Naive thymus-derived CD4-positive, alpha-beta T cell (primary cell): ENCODE measurements at places on chromosomes 16 and 17.
A peak's percentile ranks its signal among the peaks of the same experiment; 100 is the strongest.

GRCh38 chr16:10751291-10751697 is 7.7 kb downstream of the NUBP1 start:
- H3K36me3 ChIP-seq, result no peaks in the 10 kb centered on the region
- no peaks in the 10 kb centered on the region for H3K27me3 ChIP-seq
- H3K4me3 ChIP-seq, result no peak overlapping the region
- no peak for DNase-seq

GRCh38 chr17:73710095-73710592 is 65.9 kb upstream of the SDK2 start:
- no peak overlapping the region for H3K27ac ChIP-seq
- no peak overlapping the region for H3K4me3 ChIP-seq
- DNase-seq, result peak; percentile 69
- no peaks in the 10 kb centered on the region for H3K36me3 ChIP-seq
- peaks cover 11% of the 10 kb centered on the region for H3K4me1 ChIP-seq

- H3K36me3 ChIP-seq, result no peaks in the 10 kb centered on the region
- no peak overlapping the region for H3K27ac ChIP-seq
- no peak overlapping the region for H3K4me3 ChIP-seq
- no peaks in the 10 kb centered on the region for H3K27me3 ChIP-seq
These were observed 91.7 kb downstream of the RPGRIP1L start for GRCh38 chr16:53612003-53612402.

- H3K4me1 ChIP-seq, result peaks cover 10% of the 10 kb centered on the region
- no peak for DNase-seq
- no peaks in the 10 kb centered on the region for H3K36me3 ChIP-seq
- no peak overlapping the region for H3K27ac ChIP-seq
- H3K4me3 ChIP-seq, result no peak overlapping the region
These were observed 20.8 kb downstream of the GOSR2 start for GRCh38 chr17:46943501-46944393.

- DNase-seq, result no peak
- no peaks in the 10 kb centered on the region for H3K36me3 ChIP-seq
- H3K27ac ChIP-seq, result no peak overlapping the region
- peaks cover 4% of the 10 kb centered on the region for H3K27me3 ChIP-seq
- no peaks in the 10 kb centered on the region for H3K4me1 ChIP-seq
These were observed 3.8 kb upstream of the NPB start for GRCh38 chr17:81898029-81898866.

- DNase-seq, result no peak
- peaks cover 42% of the 10 kb centered on the region for H3K4me1 ChIP-seq
- peaks cover 61% of the 10 kb centered on the region for H3K36me3 ChIP-seq
- H3K27me3 ChIP-seq, result no peaks in the 10 kb centered on the region
These were observed 3.3 kb downstream of the TRPV2 start for GRCh38 chr17:16418685-16419068.

DNA sequence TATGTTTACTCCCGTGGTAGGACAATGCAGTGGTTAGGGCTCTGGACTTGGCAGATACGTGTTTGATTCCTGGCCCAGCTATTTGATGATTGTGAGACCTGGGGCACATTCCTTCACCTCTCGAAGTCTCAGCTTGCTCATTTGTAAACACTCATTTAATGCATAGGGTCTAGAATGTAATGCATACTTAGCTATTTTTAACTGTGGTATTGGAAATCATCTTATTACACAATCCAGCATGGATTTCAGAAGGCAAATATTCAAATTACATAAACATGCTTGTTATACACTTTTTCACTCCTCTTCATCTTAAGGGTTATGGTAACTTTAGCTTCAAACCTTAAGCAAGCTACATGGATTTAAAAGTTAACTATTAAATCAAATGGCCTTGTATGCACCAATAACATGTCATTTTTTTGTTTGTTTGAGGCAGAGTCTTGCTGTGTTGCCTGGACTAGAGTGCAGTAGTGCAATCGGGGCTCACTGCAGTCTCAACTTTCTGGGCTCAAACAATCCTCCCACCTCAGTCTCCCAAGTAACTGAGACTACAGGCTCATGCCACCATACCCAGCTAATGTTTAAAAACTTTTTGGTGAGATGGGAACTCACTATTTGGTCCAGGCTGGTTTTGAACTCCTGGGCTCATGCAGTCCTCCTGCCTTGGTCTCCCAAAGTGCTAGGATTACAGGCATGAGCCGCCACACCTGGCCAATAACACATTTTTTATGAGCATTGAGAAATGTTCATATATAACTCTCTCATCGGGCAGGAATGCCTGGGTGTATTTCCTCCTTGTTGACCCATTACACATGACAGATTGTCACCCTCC is 52.5 kb downstream of the VAT1L start:
- no peaks in the 10 kb centered on the region for H3K36me3 ChIP-seq
- H3K4me1 ChIP-seq, result no peaks in the 10 kb centered on the region
- DNase-seq, result no peak
- H3K4me3 ChIP-seq, result no peak overlapping the region

DNA sequence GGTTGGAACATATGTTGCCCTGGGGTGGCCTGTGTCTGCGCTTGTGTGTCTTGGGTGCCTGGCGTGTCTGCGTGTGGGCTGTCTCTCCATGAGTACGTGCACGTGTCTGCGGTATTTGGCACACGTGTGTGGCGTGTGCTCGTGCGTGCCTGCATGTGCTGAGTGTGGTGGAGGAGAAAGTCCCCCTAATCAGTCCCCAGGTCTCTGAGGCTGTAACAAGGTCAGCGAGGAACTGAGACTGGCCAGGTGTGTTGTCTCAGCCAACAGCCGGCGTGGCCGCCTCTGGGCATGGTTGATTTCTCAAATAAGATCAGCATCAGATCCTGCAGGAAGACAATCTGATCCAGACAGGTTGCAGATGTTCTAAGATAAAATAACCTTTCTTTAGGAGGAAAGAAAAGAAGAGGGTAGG is 3.5 kb upstream of the CPNE7 start:
- H3K27me3 ChIP-seq, result no peaks in the 10 kb centered on the region
- H3K4me3 ChIP-seq, result no peak overlapping the region
- H3K27ac ChIP-seq, result no peak overlapping the region
- H3K4me1 ChIP-seq, result peaks cover 17% of the 10 kb centered on the region

DNA sequence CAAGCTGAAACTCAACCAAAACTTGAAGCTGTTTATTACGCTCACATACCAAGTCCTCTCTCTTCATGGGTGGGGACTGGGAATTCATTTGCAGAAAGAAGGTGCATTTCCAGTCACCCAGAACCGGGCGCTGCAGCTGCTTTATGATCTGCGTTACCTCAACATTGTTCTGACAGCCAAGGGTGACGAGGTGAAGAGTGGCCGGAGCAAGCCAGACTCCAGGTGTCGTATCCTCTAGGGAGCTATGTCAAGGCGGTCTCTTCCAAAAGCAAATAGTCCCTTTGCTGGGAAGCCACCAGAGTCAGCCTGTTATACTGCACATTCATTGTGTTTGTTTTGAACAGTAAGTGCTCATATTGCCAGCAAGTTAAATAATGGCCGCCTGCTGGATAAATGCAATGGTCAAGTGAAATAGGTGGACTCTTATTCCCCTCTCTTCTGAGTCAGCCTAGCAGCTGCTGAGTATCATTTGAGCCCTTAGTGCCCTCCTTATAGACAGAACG is 12.7 kb downstream of the COG1 start:
- no peak overlapping the region for H3K27ac ChIP-seq
- no peak overlapping the region for H3K4me3 ChIP-seq
- H3K36me3 ChIP-seq, result peaks cover 15% of the 10 kb centered on the region
- no peaks in the 10 kb centered on the region for H3K27me3 ChIP-seq
- no peak for DNase-seq

GRCh38 chr16:30658731-30659506 is 688 bp downstream of the FBRS start:
- DNase-seq, result peak; percentile 96
- H3K4me1 ChIP-seq, result peaks cover 45% of the 10 kb centered on the region
- peaks cover 58% of the 10 kb centered on the region for H3K36me3 ChIP-seq
- H3K27me3 ChIP-seq, result no peaks in the 10 kb centered on the region
- H3K27ac ChIP-seq, result peak overlapping the region; percentile 94
- peak overlapping the region; percentile 83 for H3K4me3 ChIP-seq

DNA sequence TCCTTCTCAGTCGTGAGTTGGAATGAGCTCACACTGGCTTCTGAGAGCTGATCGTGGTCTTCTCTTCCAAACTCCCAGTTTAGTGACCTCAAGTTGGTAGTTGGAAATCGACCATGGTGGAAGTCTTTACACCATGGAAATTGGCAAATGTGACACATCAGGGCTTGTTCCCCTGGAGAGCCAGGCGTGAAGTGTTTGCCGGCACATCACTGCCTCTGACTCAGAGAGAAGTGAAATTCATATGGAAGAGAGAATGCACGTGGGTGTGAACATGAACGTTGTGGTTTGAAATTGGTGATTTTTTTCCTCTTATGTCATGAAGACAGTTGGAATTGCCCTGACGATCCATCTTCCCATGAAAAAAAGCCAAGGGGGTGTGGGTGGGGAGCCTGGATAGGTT is 47.4 kb downstream of the AXIN2 start:
- no peak overlapping the region for H3K27ac ChIP-seq
- H3K27me3 ChIP-seq, result no peaks in the 10 kb centered on the region
- no peak overlapping the region for H3K4me3 ChIP-seq
- H3K36me3 ChIP-seq, result no peaks in the 10 kb centered on the region
- H3K4me1 ChIP-seq, result no peaks in the 10 kb centered on the region

- no peaks in the 10 kb centered on the region for H3K36me3 ChIP-seq
- no peaks in the 10 kb centered on the region for H3K4me1 ChIP-seq
These were observed 10.3 kb downstream of the LYRM1 start for GRCh38 chr16:20910781-20911321.

GRCh38 chr17:6358131-6358530 is 76.8 kb downstream of the AIPL1 start:
- H3K4me3 ChIP-seq, result no peak overlapping the region
- no peak for DNase-seq
- H3K36me3 ChIP-seq, result no peaks in the 10 kb centered on the region
- H3K4me1 ChIP-seq, result no peaks in the 10 kb centered on the region
- no peaks in the 10 kb centered on the region for H3K27me3 ChIP-seq
- no peak overlapping the region for H3K27ac ChIP-seq

DNA sequence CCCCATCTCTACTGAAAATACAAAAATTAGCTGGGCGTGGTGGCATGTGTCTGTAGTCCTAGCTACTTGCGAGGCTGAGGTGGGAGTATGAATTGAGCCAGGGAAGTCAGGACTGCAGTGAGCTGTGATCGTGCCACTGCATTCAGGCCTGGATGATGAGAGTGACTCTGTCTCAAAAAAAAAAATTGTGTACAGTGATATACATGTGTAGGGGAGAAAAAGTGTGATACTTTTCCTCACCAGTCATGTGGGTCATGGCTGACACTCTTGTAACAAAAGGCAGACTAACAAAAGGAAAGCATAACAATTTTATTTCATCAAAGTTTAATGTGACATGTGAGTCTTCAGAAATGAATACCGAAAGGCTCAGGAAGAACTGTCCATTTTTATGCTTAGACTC is 2.0 kb upstream of the ABCC12 start:
- DNase-seq, result no peak
- H3K36me3 ChIP-seq, result no peaks in the 10 kb centered on the region
- no peaks in the 10 kb centered on the region for H3K27me3 ChIP-seq
- H3K27ac ChIP-seq, result no peak overlapping the region

DNA sequence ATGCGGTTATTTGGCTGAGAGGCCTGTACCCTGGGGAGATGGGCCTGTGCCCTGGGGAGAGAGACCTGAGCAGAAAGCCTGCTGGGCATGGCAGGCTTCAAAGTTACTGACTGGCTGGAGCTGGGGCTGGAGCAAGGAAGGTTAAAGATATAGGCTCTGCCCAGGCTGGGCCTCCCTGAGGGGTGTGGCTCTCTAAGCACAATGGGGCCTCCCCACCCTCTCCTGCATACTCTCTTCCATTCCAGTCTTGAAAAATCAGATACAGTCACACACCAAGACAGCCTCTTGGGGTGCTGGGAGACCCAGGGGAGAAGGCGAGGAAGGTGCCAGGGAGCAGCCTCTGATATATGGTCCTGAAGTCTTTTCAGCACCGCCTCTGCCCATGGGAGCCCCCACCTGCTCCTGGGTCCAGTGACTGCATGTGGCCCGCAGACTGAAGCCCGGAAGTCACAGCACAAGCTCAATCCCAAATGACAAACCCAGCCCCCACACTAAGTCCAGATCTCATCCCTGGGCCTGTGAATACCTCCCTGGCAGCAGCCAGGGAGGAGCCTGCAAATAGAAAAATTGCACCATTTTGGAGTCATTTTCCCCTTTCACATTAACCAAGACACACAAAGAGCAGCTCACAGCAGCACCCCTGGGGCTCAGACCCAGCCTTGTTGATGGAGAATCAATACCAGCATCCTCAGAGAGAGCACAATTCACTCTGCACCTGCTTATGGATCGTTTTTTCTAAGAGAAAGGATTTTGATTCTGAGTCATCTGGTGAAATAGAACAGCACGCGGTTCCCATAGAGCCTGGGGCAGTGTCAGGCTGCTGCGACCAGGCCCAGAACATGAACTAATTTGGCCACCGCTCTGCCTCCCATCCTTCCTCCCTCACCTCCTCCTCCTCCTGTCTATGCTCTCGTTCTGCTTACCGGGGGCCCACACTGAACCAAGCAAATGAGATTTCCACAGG is 25.6 kb upstream of the CACNG1 start:
- no peak overlapping the region for H3K4me3 ChIP-seq
- no peaks in the 10 kb centered on the region for H3K27me3 ChIP-seq
- no peak for DNase-seq
- H3K36me3 ChIP-seq, result no peaks in the 10 kb centered on the region
- no peaks in the 10 kb centered on the region for H3K4me1 ChIP-seq

DNA sequence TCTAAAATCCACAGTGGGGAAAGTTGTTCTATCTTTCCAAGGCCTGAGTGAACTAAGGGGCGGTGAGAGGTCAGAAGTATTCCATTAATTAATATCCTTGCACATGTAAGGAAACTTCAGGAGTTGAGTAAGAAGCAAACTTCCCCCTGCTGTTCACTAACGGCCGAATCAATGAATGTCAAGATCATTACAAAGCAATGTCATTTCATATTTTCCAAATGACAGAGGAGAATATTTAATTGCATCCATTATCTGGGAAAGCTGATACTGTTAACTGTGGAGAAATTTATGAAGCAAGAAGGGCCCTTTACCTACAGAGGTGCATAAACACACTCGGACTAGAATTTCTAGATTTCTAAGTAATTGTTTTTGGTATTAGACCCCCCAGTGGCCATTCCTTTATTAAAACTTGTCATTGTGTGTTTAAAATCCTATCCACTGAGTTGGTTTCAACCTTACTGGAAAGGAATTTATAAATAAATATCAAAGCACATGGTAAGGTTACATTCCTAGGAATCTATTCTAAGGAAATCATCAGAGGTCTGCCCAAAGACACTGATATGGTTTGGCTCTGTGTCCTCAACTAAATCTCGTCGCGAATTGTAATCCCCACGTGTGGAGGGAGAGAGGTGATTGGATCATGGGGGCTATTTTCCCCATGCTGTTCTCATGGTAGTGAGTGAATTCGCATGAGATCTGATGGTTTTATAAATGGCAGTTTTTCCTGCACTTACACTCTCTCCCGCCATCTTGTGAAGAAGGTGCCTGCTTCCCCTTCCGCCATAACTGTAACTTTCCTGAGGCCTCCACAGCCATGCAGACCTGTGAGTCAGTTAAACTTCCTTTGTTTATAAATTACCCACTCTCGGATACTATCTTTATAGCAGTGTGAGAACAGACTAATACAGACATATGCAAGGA is 20.4 kb upstream of the SMURF2 start:
- H3K27me3 ChIP-seq, result no peaks in the 10 kb centered on the region
- H3K27ac ChIP-seq, result no peak overlapping the region
- no peaks in the 10 kb centered on the region for H3K36me3 ChIP-seq
